Nephron progenitor cell (in vitro differentiated cells): ENCODE measurements at places on chromosomes 5 and 9.

- DNase-seq, result peak; percentile 93
Observed at GRCh38 chr9:35489313-35490154, at the start of gene RUSC2. Gene RUSC2 (plus strand): TSS chr9:35490111. CDS start chr9:35546522, 56,411 bp downstream.

- DNase-seq, result no peak
Observed at GRCh38 chr5:34531751-34532360, 124.3 kb upstream of the RAI14 start.

DNA sequence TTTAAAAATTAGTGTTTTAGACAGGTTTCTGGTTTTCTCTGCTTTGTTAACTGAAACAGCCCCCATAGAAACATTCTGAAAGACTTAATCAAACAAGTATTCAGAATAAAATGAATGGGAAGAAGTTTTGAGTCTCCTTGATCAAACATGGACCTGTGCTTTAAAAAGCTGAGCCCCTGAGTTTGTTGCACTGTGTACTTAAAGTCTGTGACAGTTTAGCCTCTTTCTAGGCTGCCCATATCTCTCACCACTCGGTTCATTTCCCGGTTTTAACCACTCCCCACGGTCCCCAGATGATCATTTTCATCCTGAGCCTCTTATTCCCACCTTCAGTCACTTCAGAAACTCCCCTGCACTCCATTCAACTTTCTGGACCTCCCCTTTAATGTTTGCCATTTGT lies 215.9 kb upstream of the DMRT1 start:
- DNase-seq, result no peak

DNA sequence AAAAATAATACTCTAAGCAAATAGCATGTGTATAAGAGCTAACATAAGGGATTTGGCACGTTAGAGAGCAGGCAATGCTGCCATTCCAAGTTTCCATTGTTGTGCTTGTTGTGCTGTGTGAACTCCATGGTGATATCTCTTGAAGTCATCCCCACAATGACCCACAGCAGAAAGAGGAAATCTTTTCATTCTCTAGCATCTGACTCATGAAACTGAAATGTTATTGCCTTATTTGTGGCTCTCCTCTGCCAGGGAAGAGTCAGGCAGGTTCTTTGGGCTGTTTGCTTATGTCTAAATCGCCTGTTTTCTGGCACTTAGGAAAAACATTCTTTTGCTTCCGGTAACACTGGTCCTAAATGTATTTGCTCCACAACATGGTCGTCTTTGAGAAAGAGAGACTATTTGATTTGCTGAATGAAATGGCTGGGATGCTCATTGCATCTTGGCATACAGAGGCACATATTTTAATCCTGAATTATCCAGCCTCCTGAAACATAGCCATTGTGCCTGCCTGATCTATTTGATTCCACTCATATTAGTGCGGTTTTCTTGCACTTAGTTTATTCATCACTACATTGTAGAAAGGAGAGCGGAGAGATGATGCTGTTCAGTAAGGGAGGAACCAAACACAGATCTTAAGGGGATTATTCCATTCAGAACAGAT lies 188.8 kb downstream of the CSNK1G3 start:
- DNase-seq, result no peak

- DNase-seq, result no peak
Observed at GRCh38 chr5:172849606-172850453, 15.8 kb downstream of the ERGIC1 start.

- peak; percentile 65 for DNase-seq
Observed at GRCh38 chr9:72271613-72272478, 93.2 kb downstream of the ZFAND5 start.

DNA sequence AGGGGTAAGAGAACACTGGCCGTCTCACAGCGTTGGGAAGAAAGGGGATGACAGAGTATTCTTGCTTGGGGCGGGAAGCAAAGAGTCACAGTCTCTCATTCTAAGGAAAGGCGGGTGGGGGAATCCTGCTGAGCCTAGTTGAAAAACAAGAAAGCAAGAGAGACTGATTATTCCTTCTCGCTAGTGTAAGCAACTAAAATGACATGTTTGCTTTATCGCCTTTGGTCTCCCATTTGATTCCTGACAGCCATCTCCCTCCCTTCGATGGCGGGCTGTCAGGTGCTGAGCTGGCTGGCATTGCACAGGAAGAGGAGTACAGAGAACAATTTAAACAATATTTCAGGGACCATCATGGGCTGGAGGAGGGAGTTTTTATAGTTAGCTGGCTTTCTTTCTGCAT lies 331.3 kb downstream of the ASTN2 start:
- no peak for DNase-seq

GRCh38 chr9:114497727-114498382 lies 7.4 kb downstream of the WHRN start:
- no peak for DNase-seq

DNA sequence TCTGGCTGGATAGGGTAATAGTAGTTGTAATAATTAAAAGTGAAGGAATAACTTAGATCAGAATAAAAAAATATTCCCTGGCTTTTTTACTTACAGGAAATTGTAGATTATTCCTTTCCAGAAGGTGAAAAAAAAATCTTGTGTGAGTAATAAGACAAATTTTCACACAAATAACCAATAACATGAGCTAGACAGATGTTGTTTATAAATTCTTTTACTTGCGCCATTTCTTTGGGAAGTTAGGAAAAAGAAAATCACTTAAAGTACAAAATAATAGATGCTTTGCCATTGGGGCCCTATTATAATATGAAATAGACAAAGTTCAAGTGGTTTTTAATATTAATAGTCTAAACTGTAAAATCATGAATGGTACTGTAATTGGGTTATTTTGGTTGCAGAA lies 204.1 kb downstream of the ARRDC3 start:
- DNase-seq, result no peak

DNA sequence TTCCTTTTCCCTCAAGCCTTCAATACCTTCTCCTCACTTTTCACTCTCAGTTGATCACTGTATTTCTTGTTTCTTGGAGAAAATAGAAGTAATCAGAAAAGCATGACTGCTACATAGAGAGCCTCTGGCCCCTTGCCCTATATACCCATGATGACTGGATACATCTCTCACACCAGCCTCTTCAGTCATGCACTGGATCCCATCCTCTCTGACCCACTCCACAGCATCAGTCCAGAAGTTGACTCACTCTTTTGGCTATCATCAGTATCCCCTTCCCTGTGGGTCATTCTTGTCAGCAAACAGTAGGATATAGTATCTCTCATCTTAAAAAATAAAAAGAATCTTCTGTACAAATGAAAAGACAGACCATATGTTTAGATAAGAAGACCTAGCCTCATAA lies 32.9 kb downstream of the PTCD2 start:
- DNase-seq, result no peak

DNA sequence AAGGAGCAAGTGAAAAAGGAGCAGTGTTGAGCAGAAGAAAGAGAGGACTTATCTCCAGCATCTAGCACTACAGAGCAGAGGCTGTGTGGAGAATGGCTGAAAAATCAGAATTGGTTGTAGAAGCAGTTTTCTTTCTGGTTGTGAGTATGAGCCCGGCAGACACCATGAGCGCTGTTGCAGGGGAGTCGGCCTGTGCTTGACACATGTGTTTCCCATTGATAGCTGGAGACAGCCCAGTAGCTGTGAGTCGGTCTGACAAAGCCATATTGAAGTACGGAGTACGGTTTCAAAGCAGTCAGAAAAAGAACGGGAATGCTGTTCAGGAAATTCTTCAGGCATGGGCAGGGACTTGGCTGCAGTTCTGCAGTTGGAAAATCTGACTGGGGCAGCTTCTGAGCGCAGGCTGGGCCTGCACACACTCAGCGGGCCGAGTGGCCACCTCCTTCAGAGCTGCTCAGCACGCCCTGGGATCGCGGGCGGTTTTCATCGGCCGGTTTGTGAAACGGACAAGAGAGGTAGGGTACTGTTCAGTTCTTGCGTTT lies at the start of gene SGCD:
SGCD (plus strand) TSS at position 447 of the 542 bp plus-strand sequence.
- DNase-seq, result peak; percentile 4

GRCh38 chr9:74960561-74960960 lies 7.8 kb upstream of the C9orf40 start:
- no peak for DNase-seq
